NCI-H2107 (cell line): ENCODE measurements at places on chromosomes 16 and 17.

DNA sequence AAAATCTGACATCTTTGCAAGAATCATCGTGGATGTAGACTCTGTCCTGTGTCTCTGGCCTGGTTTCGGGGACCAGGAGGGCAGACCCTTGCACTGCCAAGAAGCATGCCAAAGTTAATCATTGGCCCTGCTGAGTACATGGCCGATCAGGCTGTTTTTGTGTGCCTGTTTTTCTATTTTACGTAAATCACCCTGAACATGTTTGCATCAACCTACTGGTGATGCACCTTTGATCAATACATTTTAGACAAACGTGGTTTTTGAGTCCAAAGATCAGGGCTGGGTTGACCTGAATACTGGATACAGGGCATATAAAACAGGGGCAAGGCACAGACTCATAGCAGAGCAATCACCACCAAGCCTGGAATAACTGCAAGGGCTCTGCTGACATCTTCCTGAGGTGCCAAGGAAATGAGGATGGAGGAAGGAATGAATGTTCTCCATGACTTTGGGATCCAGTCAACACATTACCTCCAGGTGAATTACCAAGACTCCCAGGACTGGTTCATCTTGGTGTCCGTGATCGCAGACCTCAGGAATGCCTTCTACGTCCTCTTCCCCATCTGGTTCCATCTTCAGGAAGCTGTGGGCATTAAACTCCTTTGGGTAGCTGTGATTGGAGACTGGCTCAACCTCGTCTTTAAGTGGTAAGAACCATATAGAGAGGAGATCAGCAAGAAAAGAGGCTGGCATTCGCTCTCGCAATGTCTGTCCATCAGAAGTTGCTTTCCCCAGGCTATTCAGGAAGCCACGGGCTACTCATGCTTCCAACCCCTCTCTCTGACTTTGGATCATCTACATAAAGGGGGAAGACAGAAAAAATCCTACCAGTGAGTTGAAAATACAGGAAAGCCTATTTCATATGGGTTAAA lies at the start of gene G6PC1:
Gene G6PC1, plus strand, starts transcription at position 340 of the 872 bp plus-strand sequence. Its CDS starts 78 bp downstream, at position 418.
- DNase-seq, result no peak

GRCh38 chr16:67277294-67277998 lies 1.9 kb upstream of the PLEKHG4 start:
- no peak for DNase-seq

DNA sequence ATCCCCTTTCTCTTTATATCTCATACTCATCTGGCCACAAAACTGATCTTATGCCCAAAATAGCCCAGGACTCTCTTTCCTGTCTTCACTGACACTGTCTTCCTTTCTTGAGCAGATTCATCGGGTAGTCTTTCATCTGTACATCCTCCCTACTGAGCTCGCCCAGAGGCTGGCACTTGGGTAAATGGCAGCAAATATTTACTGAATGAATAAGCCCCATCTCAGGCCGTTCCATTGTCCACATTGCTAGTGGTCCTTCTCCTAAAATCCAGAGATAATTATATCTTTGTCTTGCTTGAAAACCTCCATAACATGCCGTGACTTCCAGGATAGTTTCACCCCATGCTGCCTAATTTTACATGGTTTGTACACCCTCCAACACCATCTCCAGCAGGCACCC lies 158.1 kb upstream of the SDK2 start:
- DNase-seq, result no peak

- DNase-seq, result no peak
Observed at GRCh38 chr17:76404976-76405563, 20.7 kb downstream of the SPHK1 start.

DNA sequence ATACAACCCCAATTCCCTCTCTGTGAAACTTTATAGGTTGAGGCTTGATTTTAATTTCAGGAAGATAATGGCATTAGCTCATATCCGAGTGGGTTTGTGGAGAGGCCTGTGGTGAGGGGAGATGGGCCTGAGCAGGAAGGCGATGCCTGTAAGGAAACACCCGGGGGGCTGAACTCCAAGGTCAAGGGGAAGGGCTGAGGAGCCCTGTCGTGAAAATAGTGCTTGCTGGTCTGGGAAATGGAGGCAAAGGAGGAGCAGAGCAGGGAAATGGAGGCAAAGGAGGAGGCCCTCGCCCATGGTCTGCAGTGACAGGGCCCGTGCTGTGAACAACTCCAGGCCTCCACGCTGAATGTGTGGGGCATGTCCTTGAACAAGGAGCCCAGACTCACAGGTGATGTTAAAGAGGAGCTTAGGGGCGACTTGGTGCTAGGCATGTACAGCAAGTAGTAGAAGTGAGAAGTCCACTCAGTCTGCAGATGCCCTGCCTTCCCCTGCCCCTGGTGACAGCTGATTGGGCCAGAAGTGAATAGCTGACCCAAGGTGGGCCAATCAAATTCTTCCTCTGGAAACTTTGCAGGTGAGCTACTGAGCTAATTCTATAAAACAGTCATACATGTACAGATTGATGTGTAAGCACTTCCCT lies 38.1 kb downstream of the MRPS23 start:
- DNase-seq, result no peak

DNA sequence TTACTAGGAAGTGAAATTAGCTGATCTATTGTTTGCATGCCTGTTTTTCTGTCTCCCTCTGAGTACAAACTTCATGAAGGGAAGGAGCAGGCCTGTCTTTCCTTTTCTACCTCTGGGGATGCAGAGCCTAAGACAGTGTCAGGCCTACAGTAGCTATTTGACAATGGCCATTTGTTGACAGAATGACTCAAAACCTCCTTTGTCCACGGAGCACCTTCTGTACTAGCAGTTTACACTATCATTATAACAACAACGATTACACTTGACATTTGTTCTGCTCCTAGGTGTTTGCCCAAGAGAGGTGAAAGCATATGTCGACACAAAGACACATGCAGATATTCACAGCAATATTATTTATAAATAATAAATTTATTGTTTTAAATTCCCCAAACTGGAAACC lies 132.3 kb upstream of the IRX3 start:
- no peak for DNase-seq

DNA sequence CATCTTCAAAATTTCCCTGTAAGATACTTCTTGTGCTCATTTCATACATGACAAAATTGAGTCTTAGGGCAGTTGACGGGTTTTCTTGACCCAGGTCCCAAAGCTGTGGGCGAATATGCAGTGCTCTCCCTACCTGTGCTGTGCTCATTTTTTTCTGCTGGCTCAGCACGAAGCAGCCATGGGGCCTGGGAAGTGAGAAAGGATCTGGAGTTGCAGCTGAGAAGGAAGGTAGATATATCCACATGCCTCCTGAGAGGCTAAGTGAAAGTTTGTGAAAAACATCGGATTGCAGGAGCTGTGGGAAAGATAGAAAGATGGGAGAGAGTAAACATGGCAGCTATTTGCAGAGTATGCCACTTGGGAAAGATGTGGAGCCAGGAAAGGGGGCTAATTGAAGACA lies 42.9 kb upstream of the MON1B start:
- no peak for DNase-seq
